ENCODE measurements at places on chromosomes 4 and X.

DNA sequence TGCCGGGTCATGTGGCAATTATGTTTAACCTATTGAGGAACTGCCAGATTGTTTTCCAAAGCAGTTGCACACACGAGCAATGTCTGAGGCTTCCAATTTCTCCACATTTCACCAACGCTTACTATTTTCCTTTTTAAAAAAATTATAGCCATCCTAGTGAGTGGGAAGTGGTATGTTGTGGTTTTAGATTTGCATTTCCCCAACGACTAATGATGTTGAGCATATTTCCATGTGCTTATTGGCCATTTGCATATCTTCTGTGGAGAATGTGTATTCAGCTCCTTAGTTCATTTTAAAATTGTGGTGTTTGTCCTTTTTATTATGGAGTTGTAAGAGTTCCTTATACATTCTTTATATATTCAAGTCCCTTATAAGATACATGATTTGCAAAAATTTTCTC is 60.2 kb downstream of the MTMR1 start:
- DNase-seq, result no peak

DNA sequence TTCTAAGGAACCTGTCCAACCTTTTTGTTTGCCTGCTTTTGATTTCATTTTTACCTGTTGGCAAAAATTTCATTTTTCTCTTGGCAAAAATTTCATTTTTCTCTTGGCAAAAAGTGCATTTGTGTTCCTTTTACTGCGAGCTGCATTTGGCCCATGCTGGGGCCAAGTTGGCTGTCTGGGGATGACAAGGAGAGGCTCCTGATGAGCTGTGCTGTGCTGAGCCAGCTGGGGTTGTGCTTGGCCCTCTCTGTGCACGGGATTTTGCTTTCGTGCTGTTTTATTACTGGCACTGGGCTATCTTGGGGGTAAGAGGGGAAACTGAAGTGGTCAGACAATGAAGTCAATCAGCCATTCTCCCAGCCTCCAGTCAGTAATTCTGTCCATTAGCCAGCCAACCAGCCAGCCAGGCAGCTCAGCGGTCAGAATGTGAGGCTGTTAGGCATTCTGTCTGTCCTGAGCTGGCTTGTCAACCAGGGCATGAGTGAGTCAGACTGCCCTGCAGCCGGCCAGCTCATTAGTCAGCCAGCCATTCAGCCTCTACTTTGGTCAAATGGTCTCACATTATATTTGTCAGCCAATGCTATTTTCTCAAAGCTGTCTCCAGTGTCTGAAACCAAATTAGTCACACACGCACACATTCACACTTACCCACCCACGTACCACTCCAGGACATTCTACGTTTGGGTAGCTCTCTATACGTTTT is 56.9 kb upstream of the PRPS1 start:
- peak; percentile 4 for DNase-seq

GRCh38 chr4:59612235-59612634 is 1587.9 kb upstream of the ADGRL3 start:
- DNase-seq, result no peak

DNA sequence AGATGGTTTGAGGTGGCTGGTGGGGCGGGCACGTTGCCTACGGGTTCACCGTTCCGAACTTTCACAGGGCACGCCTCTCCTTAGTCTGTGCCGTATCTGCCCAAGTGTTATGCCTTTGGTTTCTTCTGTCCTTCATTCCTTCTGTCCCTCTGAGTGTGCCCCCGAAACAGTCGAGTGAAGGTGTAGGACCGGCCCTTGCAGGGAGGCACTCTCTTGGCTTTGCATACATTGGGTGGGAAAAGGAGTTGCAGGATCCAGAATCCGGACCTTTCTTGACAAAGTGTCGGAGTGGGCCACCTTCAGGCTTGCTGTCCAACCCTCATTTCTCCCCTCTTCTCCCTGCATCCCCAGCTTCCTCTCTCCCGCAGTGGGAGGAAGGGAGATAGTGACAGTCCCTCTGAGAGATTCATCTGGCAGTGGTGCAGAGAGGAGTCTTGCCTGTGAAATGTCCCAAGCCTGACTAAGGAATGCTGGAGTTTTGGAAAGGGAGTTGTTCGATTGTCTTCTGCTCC is 569 bp downstream of the ARFIP1 start:
- no peak for DNase-seq

DNA sequence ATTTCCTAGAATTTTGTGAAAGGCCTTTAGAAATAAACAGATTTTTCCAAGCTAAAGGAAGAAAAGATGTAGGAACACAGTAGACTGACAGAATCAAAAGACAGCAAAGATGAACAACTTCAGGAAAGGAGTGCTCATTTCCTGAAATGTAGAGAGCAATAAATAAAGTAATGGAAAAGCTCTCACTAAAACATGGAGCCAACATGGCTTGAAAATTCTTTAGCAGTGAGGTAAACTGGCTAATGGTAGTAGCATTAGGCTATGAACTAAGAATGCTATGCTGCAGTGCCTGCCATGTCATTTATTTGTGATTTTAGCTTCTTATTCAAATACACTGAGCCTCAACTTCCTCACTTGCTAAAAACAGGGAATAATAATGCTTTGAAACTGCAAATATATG is 108.7 kb downstream of the IQCM start:
- DNase-seq, result no peak

- no peak for DNase-seq
These were observed 9.0 kb downstream of the KLHL8 start for GRCh38 chr4:87211249-87211952.

- no peak for DNase-seq
These were observed 7.2 kb downstream of the ANKRD17 start for GRCh38 chr4:73251384-73251783.

DNA sequence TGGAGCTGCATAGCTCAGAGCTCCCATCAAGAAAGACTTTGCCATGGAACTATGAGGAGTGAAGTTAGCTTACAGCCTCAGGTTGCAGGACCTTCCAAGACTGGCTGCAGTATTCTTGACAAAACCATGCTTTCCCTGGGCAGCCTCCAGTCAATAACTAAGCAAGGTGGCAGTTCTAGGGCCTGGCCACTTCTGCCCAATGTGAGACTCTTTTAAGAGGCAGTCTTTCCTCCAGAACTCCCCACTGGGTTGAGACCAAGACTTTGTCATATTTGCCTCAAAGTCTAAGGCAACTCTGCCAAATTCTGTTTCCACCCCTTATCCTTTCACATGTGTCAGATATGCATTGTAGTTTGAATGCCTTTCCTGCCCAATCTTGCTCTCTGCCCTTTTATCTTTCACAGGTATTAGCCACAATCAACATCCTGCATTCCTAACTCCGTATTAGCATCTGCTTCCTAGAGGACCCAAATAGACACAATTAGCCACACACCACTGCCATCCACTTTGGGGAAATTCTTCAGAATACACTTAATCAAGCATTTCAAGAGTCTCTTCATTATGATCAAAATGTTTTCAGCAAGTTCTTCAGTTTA is 17.7 kb upstream of the SLC25A43 start:
- DNase-seq, result no peak

GRCh38 chr4:13900780-13901179 is 273.3 kb upstream of the BOD1L1 start:
- DNase-seq, result no peak

DNA sequence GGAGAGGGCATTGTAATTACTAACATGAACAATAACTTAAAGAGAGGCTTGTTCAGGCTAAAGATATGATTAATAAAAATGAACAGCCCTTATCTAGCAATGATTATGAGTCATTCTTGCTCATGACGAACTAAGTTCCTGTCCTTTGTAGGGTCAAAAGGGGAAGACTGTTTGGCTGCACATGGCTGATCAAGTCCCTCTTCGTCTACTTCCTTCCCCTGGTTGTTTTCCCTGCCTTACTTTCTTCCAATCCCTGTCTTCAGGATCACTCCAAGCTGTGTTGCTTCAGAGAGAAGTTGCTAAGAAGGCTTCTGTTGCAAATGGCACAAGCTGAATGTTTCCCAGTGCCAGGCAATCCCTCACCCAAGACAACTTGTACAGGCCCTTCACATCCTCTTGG is 115.0 kb upstream of the HS3ST1 start:
- DNase-seq, result no peak

GRCh38 chr4:110615353-110616237 is 7.3 kb downstream of the PITX2 start:
- DNase-seq, result no peak

GRCh38 chr4:158371158-158371557 is 150.5 kb upstream of the RXFP1 start:
- no peak for DNase-seq

GRCh38 chr4:22501715-22502095 is 14.2 kb downstream of the ADGRA3 start:
- no peak for DNase-seq

DNA sequence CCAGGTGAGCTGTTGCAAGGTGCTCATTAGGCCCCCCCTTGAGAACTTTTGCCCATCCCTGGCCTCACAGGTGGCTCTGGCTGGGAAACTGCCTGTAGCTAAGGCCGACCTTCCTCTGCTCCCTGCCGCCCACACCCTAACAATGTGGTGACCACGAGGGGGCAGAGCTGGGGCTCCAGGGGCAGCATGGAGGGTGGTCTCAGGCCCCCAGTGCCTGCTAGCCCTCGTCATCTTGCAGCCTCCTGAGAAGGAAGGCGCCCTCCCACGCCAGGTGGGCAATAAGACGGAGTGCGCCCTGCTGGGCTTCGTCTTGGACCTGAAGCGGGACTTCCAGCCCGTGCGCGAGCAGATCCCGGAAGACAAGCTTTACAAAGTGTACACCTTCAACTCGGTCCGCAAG is 32.4 kb downstream of the ATP2B3 start:
- no peak for DNase-seq
